ENCODE measurements at places on chromosomes 5 and 9.

DNA sequence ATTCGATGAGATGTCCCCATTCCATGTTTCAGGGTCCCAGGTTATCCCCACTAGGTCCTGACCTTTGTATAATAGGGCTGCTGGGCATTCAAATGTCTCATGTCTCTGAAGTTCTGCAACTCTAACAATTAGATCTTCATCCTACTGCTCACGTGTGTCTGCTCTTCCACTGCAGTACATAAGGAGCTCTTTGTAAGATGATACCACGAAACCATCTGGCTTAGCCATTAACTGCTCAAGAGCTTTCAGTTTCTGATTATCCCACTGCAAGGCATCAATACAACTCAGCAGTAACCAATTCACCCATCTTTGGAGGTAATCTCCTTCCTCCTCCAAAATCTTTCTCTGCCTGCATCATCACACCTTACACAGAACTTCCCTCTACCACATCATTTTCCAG, 49.9 kb upstream of the PPP2CA start:
- H3K27ac ChIP-seq = no peak overlapping the region
- no peak overlapping the region for H3K4me3 ChIP-seq
- no peaks in the 10 kb centered on the region for H3K36me3 ChIP-seq
- H3K27me3 ChIP-seq = no peaks in the 10 kb centered on the region

DNA sequence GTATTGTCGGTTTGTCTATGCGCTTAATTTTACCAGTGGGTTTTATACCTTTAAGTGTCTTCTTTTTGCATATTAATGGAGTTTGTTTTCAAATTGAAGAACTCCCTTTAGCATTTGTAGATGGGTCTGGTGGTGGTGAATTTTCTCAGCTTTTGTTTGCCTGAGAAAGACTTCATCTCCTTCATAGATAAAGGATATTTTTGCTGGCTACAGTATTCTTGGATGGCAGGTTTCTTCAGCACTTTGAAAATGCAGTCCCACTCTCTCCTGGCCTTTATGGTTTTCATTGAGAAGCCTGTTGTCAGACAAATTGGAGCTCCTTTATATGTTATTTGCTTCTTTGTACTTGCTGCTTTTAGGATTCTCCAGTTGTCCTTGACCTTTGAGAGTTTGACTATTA, 142.1 kb downstream of the RAB3C start:
- no peaks in the 10 kb centered on the region for H3K36me3 ChIP-seq
- no peak for DNase-seq
- peaks cover 11% of the 10 kb centered on the region for H3K27me3 ChIP-seq
- no peaks in the 10 kb centered on the region for H3K4me1 ChIP-seq
- H3K4me3 ChIP-seq = no peak overlapping the region

GRCh38 chr9:131278702-131279111, 2.4 kb upstream of the FAM78A start:
- H3K4me1 ChIP-seq = peaks cover 20% of the 10 kb centered on the region
- peaks cover 4% of the 10 kb centered on the region for H3K27me3 ChIP-seq
- H3K36me3 ChIP-seq = peaks cover 26% of the 10 kb centered on the region
- peak overlapping the region; percentile 76 for H3K4me3 ChIP-seq
- peak overlapping the region; percentile 28 for H3K27ac ChIP-seq

DNA sequence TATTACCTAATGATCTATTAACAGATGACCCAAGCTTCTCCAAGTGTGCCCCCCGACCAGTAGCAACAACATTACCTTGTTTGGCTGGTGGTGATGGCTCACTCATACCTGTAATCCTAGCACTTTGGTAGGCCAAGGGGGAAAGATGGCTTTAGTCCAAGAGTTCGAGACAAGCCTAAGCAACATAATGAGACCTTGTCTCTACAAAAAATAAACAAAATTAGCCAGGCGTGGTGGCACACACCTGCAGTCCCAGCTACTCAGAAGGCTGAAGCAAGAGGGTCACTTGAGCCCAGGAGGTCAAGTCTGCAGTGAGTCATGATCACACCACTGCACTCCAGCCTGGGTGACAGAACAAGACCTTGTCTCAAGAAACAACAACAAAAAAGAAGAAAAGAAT, 62.9 kb downstream of the GCNT1 start:
- no peaks in the 10 kb centered on the region for H3K36me3 ChIP-seq
- H3K4me3 ChIP-seq = no peak overlapping the region
- H3K27me3 ChIP-seq = no peaks in the 10 kb centered on the region
- H3K4me1 ChIP-seq = no peaks in the 10 kb centered on the region

DNA sequence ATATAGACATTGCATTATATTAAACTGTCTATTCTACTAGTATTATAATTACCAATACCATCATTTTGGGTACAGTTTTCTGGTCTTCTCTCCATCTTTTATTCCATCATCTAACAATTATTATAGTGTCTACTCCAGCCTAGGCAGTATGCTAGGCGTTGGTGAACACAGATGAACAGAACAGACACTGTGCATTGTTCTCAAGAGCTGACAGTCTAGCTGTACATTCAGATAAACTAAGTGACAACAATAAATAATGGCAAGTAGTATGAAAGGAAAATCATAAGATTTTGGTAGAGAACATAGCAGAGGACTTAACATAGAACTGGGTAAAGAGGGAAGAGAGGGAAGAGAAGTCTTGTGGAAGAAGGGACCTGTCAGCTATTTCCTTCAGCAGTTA, 12.5 kb upstream of the SGCD start:
- H3K36me3 ChIP-seq = no peaks in the 10 kb centered on the region
- no peak overlapping the region for H3K27ac ChIP-seq
- peaks cover 3% of the 10 kb centered on the region for H3K27me3 ChIP-seq
- H3K4me1 ChIP-seq = no peaks in the 10 kb centered on the region
- H3K4me3 ChIP-seq = no peak overlapping the region
- no peak for DNase-seq

Data from activated naive CD4-positive, alpha-beta T cell treated with anti-CD3 and anti-CD28 coated beads for 36 hours (primary cell).